NB4 (cell line): ENCODE measurements at places on chromosomes 1 and 21.

DNA sequence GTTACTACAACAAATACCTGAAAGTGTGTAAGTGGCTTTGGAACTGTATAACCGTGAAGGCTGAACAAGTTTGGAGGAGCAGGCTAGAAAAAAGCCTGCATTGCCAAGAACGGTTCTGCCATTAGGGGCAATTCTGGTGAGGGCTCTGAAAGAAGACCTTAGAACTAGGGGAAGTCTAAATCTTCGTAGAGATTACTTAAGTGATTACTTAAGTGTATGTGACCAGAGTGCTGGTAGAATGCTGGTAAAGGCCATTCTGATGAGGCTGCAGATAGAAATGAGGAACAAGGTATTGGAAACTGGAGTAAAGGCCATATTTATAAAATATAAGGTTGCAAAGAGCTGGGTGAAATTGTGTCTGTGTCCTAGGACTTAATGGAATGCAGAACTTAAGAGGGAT, 158.0 kb downstream of the CLIC6 start:
- DNase-seq = peak; percentile 46

GRCh38 chr1:63951059-63951946, 177.5 kb downstream of the ROR1 start:
- no peak for DNase-seq

DNA sequence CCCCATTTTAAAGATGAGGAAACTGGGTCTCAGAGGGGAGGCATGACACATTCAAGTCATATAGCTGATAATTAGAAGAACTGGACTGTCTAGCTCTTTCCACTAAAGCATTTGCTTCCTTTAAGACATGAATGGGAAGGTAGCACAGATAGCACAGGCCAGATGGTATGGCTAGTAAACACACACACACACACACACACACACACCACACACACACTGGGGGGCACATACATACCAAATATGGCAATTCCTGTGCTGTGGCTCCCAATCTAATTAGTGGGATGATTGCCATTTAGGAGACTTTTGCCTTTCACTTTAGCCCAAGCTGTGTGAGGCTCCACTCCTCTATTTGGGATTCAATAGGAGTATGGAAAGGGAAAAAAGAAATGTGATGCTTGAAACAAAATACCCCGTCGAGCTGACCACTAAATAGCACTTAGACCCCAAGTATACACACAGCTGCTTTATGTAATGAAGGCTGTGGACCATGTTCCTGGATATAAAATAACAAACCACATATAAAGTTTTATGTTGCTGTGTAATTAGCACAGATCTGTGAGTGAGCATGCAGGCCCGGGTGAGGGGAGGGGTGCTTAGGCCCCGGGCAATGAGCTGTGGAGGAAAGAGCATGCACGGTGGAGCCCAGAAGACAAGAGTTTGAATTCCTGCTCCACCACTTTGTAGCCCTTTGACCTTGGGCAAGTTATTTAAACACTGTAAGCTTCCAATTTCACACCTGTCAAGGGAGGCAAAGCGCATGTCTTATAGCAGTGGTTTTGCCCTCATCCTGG, 6.8 kb upstream of the TRABD2B start:
- DNase-seq = no peak

GRCh38 chr1:163399001-163399400, 77.2 kb downstream of the NUF2 start:
- DNase-seq = no peak

DNA sequence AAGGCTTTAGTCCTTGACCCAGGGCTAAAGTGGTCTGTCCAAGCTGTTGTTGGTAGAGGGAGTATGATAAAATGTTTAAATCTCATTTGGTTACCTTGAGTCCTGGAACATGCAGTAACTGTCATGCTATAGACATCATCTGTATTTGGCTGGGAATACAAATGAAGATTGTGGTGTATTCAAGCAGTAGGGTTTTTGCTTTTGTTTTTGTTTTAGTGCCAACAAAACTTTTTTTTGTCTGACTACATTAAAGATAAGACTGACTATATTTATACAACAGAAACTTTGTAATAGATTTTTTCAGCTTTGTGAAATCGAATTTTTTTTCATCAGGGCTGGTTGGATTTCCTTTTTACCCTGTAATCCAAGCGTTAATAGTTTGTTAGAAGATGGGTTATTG, 7.4 kb upstream of the SARS1 start:
- no peak for DNase-seq
